ENCODE measurements at places on chromosomes 16 and 17.

DNA sequence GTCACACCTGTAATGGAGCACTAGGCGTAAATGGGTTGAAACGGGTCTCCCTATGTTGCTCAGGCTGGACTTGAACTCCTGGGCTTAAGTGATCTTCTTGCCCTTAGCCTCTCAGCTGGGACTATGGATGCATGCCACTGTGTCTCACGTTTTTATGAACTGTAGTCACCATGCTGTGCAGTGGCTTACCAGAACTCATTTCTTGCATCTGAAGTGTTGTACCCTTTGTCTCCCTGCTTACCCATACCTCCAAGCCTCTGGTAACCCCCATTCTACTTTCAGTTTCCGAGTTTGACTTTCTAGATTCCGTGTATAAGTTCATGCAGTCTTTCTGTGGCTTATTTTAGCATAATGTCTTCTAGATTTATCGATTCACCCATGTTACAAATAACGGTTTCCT is 7.7 kb downstream of the PYCARD start:
- DNase-seq = no peak

DNA sequence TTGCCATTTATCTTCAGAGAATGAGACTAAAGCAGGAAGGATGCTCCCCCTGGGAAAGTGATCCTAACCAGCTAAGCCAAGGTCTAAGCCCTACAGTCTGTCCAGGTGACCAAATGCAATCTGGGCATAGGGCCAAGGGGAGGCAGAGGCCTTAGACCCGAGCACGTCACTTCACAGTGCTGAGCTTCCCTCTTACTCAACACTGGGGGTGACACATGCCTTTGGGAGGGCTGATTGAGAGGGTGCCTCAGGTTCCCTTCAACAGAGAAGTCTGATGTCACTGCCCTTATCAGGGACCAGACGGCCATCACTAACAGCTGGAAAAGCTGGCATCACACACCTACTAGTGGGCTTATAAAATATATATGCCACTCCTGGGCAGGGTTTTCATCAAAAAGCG is 4.0 kb downstream of the CIAO2B start:
- no peak for DNase-seq

DNA sequence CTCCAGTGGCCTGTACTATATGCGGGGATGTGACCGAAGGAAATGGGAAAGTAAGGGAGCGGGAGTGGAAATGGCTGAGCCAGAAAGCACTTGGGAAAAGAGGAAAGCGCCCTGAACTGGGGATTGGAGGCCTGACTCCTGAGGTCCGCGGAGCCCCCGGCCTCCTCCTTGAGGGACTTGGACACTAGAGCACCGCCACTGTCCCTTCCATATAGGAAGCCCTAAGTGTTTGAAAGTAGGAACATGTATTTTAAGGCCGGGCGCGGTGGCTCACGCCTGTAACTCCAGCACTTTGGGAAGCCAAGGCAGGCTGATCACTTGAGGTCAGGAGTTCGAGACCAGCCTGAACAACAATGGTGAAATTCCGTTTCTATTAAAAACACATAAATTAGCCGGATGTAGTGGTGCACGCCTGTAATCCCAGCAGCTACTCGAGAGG is 530 bp upstream of the ZDHHC7 start:
- DNase-seq = no peak

DNA sequence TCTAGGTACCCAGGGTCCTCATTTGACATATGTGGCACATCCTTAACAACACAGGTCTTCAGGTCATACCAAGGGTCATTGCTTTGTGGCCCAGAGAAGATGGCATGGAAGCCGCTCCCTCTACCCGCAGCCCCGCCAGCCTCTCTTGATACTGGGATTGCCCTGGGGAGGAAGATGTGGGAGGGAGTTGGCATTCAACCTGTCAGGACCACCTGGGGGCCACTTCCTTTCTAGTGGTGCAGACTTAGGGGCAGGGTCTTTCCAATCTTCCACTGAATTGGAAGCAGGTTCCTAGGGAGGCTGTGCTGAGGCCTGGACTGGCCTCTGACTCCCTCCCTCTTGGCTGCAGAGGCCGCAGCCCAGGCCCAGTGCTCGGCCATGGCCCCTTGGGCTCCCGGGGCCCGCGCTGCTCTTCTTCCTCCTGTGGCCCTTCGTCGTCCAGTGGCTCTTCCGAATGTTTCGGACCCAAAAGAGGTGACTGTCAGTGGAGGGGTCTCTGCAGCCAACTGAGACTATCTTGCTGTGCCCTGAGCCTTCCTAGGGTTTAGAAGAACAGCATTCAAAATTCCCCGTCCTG is 5.1 kb upstream of the HEXIM1 start:
- DNase-seq = no peak

GRCh38 chr16:23965137-23965733 is 129.5 kb downstream of the PRKCB start:
- no peak for DNase-seq

DNA sequence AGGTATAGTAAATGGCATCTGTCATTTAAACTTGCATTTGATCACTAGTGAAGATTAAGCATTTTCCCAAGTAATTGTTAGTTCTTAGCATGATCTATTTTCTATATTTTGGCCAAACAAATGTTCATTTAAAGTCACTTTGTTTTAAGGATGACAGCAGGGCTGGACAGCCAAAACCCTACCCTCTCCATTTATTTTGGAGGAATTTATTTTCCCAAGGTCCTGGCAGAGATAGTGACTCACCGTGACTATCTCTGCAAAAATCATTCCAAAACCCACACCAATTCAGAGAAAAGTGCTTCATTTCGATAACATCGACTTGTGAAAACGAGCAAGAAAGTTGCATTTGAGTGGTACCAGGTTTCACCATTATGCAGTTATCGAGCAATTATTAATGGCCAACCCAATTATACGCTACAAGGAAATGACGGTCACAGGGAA is 665 bp upstream of the AKAP1 start:
- no peak for DNase-seq

Measured in NK-92 treated with Interleukin-12 subunit alpha and Interleukin-12 subunit beta, amount 100 ng/mL, for 24 hours (cell line).